T-helper 1 cell (primary cell): ENCODE measurements at places on chromosomes 11 and 22.

DNA sequence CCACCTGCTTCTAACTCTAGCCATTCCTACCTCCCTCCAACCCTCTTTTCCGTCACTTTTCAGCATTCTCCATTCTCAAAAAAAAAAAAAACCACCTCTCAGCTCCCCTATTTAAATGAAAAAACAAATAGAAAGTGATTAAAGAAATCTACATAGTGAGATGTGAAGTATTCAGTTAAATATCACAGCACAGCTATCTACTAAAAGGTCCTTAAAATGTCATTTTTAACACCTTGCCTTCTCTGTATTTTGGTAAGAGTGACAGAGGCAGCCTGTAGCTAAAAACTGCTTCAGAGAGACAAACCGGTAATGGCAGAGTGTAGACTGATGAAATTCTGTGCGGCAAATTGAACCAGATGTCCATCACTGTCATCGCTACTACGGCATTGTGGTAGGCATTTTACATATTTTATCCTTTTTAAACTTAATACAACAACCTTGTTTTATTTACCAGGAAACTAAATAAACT, 346 bp upstream of the ALG9 start:
- no peak for DNase-seq

- no peak for DNase-seq
These were observed 26.4 kb downstream of the C11orf91 start for GRCh38 chr11:33674035-33674814.

GRCh38 chr11:2724104-2724503, 24.3 kb upstream of the KCNQ1OT1 start:
- DNase-seq = no peak

DNA sequence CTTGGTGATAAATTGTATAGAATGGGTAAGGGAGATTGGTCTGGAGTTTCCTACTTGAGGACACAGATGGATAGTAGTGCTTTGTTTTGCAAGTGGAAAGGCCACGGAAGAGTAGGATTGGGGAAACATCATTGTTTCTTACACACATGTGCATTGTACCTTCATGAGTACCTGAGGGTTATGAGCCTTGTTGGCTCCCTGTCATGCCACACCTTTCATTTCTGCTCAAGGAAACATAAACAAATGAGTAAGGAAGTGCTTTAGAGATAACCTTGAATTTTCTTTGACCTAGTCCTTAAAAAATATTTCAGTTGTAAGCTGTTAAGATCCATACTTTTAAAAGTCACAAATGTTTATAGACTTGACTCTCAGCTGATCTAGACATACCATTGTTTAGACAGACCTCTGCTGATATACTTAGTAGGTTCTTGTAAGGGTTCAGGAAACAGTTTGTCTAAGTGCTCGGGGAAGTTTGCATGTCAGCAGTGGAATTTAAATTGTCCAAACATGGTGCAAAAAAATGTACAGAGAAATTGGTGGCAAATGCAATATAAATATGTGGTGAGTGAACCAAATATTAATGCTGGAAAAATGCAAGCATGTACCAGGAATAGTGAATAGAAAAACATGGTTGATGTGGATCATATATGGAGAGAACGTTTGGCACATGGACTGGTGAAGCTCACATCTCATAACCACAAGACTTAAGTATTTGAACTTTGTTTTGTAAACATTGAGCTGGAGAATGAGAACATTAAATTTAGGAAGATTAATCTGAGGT, 40.9 kb downstream of the GAS2 start:
- no peak for DNase-seq

DNA sequence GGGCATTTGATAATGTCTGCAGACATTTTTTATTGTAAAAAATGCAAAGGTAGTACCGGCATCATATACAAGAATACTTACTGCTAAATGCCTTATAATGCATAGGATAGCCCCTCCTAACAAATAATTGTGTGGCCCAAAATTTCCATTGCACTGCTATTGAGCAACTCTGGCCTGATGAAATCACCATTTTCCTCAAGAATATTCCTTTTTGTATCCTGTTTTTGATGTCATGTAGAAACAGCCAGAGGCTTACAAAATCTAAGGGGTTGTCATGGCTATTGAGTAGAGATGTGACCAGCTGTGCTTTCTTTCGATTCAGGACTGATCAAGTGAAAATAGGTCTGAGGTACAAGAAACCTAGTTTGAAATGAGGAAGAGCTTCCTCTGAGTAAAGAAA, 854.3 kb downstream of the KCNA4 start:
- DNase-seq = no peak

GRCh38 chr22:18050065-18050464, 25.7 kb upstream of the MICAL3 start:
- DNase-seq = no peak

- DNase-seq = no peak
These were observed 11.2 kb downstream of the UBASH3B start for GRCh38 chr11:122666743-122667142.

DNA sequence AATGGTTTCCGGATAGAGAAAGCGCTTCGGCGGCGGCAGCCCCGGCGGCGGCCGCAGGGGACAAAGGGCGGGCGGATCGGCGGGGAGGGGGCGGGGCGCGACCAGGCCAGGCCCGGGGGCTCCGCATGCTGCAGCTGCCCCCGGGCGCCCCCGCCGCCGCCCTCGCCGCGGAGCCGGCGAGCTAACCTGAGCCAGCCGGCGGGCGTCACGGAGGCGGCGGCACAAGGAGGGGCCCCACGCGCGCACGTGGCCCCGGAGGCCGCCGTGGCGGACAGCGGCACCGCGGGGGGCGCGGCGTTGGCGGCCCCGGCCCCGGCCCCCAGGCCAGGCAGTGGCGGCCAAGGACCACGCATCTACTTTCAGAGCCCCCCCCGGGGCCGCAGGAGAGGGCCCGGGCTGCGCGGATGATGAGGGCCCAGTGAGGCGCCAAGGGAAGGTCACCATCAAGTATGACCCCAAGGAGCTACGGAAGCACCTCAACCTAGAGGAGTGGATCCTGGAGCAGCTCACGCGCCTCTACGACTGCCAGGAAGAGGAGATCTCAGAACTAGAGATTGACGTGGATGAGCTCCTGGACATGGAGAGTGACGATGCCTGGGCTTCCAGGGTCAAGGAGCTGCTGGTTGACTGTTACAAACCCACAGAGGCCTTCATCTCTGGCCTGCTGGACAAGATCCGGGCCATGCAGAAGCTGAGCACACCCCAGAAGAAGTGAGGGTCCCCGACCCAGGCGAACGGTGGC, 15.7 kb downstream of the PIK3IP1 start:
- no peak for DNase-seq

DNA sequence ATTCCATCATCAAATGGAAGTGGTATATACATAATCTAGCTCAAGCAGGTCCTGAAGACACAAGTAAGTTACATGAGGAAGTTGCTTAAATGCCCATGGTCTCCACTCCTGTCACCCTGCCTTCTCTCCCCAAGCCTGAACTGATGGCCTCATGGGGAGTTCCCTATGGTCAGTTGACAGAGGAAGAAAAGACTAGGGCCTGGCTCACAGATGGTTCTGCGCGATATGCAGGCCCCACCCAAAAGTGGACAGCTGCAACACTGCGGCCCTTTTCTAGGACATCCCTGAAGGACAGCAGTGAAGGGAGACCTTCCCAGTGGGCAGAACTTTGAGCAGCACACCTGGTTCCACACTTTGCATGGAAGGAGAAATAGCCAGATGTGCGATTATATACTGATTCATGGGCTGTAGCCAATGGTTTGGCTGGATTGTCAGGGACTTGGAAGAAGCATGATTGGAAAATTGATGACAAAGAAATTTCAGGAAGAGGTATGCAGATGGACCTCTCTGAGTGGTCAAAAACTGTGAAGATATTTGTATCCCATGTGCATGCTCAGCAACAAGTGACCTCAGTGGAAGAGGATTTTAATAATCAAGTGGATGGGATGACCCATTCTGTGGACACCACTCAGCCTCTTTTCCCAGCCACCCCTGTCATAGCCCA, 17.3 kb upstream of the CD82 start:
- no peak for DNase-seq

- no peak for DNase-seq
These were observed 41.7 kb downstream of the MCM5 start for GRCh38 chr22:35441489-35442100.

DNA sequence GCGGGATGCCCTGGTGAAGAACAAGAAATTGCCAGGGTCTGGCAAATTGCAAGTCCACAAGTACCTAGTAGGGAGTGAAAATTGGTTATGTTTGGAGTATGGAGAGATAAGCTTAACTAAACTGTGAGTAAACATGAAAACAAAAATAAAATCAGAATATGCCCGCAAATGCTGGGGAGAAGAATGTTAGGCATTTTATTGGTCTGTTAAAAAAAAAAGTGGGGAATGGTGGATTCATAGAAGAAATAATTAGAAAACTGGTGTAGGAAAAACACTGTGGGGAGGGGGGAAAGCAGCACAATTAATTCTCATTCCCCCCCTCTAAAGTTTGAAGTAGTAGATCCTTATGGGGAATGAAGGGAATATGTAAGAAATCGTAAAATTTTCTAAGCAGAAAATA, 40.6 kb upstream of the HSD17B12 start:
- DNase-seq = no peak

DNA sequence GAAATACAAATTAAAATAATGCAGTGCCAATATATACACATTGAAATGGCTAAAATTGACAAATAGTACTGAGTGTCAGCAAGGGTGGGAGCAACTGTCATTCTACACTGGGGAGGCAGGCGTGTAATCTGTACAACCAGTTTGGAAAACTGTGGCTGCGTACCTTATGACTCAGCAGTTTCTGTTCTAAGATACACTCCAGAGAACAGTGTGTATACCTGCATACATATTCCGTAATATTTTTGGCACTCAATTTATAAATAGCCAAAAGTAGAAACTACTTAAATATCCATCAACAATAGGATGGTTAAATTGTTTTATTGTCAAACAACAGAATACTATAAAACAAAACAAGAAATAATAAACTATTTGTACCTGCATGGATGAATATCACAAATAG, 57.6 kb downstream of the RNF169 start:
- DNase-seq = no peak

DNA sequence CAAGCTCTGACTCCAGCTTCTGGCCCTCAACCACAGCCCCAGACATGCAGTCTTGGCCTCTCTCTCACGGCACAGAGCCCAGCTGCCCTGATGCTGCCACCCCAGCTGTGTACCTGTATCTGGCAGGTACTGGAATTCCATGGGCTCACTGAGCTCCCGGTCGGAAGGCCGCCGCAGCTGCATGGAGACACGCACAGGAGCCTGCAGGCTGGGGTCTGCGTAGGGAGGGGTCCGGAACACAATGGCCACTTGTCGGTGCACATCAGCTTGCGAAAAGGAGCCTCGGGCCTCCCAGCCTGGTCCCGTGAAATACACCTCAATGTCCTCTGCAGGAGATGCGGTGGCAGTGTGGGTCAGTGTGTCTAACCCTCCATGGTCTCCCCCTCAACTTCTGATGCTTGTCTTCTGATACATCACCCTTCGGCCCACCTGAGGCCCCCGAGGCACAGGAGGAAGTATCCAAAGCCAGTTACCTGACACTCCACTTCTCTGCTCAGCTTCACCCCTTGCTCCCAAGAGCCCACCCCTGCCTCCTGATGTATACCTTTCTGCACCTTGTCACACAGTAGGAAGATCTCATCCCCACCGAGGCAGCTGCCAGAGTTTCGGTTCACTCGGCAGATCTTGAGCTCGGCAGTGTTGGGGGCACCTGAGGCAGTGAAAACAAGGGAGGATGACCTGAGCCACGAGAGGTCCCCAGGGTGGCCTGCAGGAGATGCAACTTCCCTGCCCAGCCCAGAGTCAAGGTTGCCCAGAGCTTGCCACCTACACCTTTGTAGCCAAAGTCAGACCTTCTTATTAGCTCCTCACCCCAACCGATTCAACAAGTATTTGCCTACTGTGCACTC, 4.3 kb downstream of the RELA start:
- no peak for DNase-seq

GRCh38 chr11:87972133-87972532, 203.1 kb downstream of the RAB38 start:
- DNase-seq = no peak

DNA sequence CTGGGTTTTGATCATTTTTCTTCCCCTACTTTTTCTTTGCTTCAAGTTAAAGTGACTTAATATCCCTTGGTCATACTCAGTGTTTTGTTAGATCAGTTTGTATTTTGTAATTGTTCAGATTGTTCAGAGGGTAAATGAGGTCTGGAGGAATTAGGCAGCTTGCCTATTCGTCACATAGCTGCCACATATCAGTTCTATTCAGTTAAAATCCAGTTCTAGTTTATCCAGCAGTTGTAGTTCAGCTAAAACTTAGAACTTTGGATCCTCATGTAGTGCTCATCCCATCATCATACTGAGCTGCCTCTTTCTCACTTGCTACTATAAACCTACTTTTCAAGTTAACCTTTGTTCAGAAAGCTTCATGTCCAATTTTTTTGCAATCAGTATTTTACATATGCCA, 47.1 kb upstream of the DEPDC7 start:
- no peak for DNase-seq

DNA sequence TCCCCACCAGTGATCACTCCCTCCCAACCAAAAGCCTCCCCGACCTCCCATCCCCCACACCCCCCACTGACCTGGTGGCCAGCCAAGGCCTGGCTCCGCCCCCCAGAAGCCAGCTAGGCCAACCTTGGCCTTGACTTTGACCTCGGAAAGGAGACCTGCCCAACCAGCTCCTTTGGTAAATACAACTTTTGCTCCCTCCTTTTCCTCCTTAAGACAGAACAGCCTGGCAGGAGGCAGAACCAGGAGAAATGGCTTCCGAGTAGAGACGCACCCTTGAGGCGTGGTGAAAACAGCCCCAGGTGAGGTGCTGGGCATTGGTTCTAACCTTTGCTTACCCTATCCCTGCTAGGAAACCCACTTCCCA, 27.0 kb downstream of the PLEKHA7 start:
- no peak for DNase-seq

GRCh38 chr11:60085909-60086308, 2.6 kb upstream of the MS4A2 start:
- no peak for DNase-seq

- DNase-seq = no peak
These were observed 18.2 kb downstream of the ST14 start for GRCh38 chr11:130177782-130178181.

- no peak for DNase-seq
These were observed 546.8 kb downstream of the BUD13 start for GRCh38 chr11:116225784-116226585.

DNA sequence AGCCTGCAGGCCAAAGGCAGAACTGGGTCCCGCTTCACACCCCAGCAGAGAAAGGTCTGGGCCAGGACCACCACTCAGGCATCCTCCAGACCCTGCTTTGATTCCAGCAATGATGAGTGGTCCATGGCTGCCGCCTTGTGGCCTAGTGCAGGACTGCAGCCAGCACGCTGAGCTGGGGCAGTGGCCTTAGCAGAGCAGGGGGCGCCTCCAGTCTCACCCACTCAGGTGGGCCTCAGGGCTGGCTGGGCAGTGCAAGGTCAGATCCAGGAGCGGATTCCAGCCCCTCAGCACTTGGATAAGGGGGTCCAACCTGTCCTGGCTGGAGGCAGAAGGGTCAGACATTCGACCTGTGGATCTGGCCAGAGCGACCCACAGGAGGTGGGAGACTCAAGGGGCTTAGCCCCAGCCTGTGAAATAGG, 9.6 kb upstream of the PDE2A start:
- DNase-seq = peak; percentile 28

GRCh38 chr11:91248199-91248807, 976.3 kb upstream of the FAT3 start:
- DNase-seq = peak; percentile 3
